ENCODE measurements at places on chromosomes 13 and 19. TPM values are rescaled to one million over a fixed set of nuclear protein-coding genes. Genes with fewer than 3 reads are reported as not detected.

Gene GGN
- total RNA-seq = 0.23 TPM

Gene ZNF737
- 2.8 TPM for total RNA-seq

Gene SGCG
- 0.70 TPM for total RNA-seq

Gene CEACAM7
- not detected for total RNA-seq

Gene RSPH6A
- total RNA-seq = not detected

Gene PAK4
- 9.0 TPM for total RNA-seq

Gene C1QTNF9B
- total RNA-seq = not detected

Gene BTBD2
- total RNA-seq = 94.8 TPM

Gene INSR
- total RNA-seq = 28.4 TPM

Gene TSKS
- 3.6 TPM for total RNA-seq

Gene KDELR1
- 228 TPM for total RNA-seq

Gene GAPDHS
- not detected for total RNA-seq

Gene ZNF534
- 0.60 TPM for total RNA-seq

Gene PSG1
- total RNA-seq = not detected

Gene DAZAP1
- total RNA-seq = 39.7 TPM

Gene B3GLCT
- 7.0 TPM for total RNA-seq

Gene OVOL3
- total RNA-seq = not detected

Gene ISYNA1
- total RNA-seq = 27.2 TPM

Gene C13orf46
- not detected for total RNA-seq

Gene C19orf67
- not detected for total RNA-seq

Gene TBXA2R
- 1.4 TPM for total RNA-seq

Gene ZNF536
- not detected for total RNA-seq

Gene ZNF709
- 0.68 TPM for total RNA-seq

Gene CPB2
- not detected for total RNA-seq

Gene GPC5
- not detected for total RNA-seq

Gene LSM14A
- total RNA-seq = 57.1 TPM

Gene CGB5
- total RNA-seq = not detected

Gene IZUMO2
- not detected for total RNA-seq

Gene LGALS14
- not detected for total RNA-seq

Gene CYP2F1
- not detected for total RNA-seq

Gene CGB2
- total RNA-seq = not detected

All from pericardium fibroblast (primary cell).